ENCODE measurements at places on chromosomes 7 and 10. TPM values are rescaled to one million over a fixed set of nuclear protein-coding genes. Genes with fewer than 3 reads are reported as not detected.

The SLC18A2 gene
- not detected for total RNA-seq

The CALHM3 gene
- total RNA-seq, result not detected

The MBLAC1 gene
- 1.8 TPM for total RNA-seq

The SH2D4B gene
- not detected for total RNA-seq

The ADAM8 gene
- total RNA-seq, result 0.93 TPM

The ZNF518A gene
- total RNA-seq, result 37.1 TPM
